ENCODE measurements at places on chromosomes 4 and X.

DNA sequence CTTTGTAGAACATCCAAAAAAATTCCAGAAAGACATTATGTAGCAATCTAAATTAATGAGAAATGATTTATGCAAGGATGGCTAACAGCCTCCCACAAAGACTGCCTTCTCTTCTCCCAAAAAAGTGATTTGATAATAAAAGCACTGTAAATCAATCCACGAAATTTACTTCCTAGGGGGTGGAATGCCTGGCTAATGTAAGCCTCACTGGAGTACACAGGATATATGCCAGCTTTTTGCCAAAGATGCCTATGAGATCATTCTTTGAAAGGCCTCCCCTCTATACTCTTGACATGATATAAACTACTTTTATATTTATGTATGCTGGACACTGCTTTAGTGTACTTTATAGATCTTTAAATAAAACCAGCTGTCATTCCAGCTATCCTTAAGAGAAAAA, 211.1 kb downstream of the ADAMTS3 start:
- no peak for DNase-seq

DNA sequence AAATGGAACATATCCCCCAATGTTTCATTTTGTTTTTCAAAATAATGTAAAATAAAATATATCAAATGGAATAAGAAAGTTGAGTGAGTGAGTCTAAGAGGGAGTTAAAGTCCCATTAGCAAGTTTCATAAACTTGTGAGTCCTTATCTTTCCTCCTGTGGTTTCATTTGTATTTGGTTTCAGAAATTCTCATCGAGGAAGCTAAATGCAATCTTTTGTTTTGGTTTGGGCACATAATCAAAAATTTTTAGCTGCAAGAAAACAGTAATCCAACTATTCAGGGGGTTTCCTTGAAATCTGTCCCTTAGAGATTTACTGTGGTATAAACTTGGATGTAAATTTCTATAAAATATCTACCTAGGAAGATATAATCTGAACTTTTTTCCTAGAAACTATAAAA, 124.2 kb downstream of the CAMK2D start:
- no peak for DNase-seq

GRCh38 chr4:11367371-11367770, 61.3 kb downstream of the HS3ST1 start:
- DNase-seq = no peak

GRCh38 chr4:46329118-46329976, 60.6 kb downstream of the GABRA2 start:
- peak; percentile 0 for DNase-seq

- DNase-seq = no peak
Measured at GRCh38 chrX:110373310-110373709, 14.7 kb downstream of the RTL9 start.

DNA sequence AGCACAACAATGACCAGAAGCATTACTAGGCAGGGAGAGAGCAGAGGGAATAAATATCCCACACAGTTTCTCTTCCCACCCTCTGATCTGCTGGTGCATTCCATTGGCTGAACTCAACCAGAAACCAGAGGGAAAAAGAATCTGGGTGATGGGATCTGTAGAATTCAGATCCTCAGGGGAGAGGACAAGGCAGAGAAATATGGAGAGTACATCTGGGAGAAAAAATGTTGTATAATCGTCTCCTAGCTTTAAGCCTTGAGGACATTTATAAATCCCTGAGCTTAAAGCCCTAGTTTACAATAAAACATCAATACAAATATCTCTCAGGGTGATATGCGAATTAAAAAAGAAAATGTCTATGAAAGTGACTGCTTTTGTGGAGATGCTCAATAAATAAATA, 368.1 kb upstream of the MAD2L1 start:
- DNase-seq = no peak

DNA sequence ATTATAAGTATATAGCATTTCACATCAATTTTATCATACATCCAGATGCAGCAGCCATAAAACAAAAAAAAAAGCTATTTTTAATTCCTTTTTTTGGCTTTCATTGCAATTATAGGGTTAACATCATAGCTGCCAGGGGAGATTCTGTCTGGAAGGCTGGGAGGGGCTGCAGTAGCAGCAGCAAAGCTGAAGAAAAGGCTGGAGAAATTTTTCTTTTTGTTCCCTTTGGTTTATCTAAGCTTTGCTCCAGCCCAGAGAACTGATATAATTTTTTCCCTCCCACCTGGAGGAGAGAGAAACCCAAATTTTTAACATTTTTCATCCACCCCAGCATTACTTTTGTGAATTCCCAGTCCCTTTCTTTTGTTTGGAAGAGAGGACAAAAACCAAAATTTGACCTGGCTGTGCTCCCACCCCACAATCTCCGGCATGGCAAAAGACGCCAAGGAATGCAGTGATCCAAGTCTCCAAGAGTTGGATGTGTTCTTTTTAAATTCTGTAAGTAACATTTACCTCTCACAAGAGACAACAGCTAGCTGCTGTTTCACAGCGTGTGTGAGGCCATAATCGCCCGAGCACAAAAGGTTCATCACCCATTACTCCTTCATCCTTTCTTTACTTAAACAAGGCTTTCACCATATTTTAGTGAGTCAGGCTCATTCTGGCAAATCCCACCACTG, 25.1 kb upstream of the FAM156A start:
- DNase-seq = no peak

GRCh38 chr4:170102426-170102825, 12.7 kb upstream of the AADAT start:
- DNase-seq = no peak

DNA sequence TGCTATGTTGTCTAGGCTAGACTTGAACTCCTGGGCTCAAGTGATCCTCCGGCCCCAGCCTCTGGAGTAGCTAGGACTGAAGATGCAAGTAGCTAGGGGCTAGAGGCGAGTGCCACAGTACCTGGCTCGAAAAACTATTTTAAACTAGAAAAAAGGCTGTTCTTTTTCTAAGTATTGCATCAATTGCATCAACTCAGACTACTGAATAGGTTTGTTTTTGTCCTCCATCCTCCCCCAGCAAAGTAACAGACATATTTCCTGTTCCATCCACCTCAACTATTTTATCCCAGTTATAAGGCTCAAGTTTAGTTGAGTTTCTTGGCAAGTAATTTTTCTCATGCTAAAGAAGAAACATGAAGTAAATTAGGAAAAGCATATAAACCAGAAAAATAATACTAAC, 4.1 kb downstream of the SH3RF1 start:
- no peak for DNase-seq

DNA sequence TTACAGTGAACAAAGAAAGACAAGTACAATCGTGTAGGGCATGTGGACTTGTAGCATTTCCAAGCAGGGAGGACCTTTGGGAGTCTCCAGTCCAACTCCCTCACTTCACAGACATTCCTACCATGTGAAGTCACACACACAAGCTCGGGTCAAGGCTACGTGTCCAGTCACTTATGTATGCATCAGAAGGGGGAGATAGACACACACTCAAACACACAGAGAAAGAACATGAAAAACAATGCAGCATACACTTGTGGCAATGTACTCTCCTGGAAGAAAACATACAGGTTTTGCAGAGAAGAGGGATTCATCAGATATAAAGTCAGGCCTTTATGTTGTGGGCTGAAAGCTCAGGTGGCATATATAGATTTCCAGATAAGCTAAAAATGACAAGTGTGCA, 136.1 kb upstream of the MID1 start:
- DNase-seq = peak; percentile 86
